ENCODE measurements at places on chromosomes 1 and 21.

DNA sequence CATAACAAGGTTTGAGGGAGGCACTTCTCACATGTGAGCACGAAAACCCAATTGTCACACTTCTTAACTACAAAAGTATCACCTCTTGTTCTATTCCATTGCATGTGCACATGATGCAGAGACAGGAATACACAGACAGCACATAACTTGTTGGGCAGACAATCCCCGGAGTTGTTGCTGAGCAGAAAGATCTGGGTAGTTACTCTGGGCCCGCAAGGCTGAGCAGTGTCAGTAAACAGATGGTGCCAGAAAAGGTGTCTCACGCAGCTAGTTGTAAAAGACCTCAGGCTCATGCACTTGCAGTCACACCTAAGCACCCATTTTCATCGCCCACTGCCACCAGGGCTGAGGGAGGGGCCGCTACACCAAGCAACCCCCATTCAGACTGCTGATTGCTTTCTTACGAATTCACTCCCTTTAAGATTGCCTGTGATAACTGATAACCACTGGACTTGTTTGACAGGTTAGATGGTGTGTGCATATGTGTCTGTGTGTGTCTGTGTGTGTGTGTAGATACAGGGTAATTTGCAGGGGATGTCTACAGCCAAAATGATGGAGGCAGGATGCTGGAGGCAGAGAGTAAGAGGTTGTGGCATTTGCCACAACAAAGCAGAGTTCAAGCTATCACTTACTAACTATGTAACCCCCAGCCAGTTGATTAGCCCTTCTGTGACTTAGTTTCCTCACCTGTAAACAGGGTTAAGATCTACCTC, 4.2 kb downstream of the LGR6 start:
- DNase-seq = peak; percentile 10

- no peak for DNase-seq
Measured at GRCh38 chr1:207172885-207173284, 68.9 kb downstream of the C4BPA start.

GRCh38 chr1:56654126-56654923, 9.2 kb downstream of the PRKAA2 start:
- no peak for DNase-seq

DNA sequence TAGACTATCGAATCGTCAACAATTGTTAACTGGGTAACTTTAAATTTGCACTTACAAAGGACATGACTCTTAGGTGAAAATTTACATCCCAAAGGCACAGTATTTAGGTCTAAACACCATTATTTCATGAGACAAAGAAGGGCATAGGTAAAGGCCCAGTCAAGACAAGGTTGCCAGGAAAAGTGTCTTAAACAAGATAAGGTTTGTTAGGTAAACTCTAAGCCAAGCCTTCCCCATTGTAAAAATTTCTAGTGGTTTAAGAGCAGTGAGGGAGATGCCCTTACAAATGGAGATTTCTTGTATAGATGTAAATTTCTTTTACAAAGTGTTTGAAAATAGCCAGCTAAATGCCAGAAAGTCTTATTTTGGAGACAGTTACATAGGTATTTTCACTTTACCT, 36.9 kb upstream of the FNBP1L start:
- DNase-seq = no peak

DNA sequence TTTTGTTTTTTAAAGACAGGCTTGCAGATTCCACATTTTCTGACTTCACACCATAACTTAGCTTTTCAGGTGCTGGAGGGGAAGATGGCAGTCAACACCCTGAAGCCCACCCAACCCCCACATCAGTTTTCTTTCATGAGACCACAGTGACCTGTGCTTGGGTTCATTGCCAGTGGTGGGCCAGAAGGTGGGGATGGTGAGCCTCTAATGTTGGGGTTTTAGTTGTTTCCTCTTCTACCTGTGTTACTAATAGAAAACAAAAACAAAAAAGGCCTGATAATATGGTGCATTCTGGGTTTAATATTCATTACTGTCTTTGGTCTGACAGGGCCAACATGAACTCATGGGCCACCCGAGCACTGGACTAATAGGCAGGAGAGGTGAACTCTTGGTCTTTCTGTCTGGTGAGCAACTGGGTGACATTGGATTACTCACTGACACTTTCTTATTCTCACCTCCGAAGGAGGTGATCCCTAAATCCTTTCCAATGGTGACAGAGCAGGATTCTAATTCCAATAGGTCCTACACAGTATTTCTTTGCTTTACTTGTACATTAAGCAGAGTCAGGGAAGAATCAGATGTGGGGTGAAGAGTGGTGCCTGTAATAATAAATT, 132.8 kb downstream of the CLIC6 start:
- no peak for DNase-seq

DNA sequence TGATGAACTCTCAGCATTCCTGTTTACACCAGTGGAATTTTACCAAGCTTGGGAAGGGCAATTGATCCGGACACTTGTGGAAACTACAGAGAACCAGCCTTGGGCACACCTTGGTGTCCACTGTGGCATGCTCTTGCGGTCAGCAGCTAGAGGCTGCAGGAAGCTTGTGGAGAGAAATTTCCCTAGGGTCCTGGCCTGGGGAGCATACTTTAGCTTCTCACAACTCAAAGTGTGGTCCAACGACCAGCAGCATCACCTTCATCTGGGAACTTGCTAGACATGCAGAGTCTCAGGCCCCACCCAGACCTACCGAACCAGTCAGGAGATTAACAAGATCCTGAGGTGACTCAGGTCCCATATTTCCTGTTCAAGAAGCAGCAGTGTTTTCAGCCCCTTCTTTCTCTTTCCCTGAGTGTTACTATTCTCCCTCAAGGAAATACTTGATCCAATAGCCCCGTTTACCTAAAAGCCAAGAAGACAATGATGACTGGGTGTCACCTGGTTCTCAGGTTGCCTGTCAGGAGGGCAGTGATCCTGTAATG, 55.7 kb upstream of the KCNE2 start:
- DNase-seq = no peak

DNA sequence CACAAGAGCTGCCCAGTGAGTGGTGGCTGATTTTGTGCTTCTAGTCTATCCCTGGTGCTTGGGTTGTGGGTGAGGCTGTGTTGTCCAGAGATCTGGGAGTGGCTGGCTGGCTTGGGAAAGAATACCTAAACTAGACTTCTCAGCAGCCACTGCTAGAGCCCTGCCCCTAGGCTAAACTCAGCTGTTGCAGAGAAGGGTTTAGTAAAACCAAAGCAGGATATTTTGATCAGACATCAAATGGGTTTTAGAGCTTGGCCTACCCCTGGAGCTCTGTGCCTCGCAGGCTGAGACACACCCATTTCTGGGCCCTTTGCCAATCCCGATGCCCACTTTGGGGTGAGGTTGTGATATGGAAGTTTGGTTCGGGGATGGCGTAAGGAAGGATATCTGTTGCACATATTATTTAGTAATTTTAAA, 88.5 kb downstream of the UCK2 start:
- no peak for DNase-seq

- DNase-seq = no peak
Measured at GRCh38 chr1:191290441-191290840, 812.8 kb upstream of the BRINP3 start.

DNA sequence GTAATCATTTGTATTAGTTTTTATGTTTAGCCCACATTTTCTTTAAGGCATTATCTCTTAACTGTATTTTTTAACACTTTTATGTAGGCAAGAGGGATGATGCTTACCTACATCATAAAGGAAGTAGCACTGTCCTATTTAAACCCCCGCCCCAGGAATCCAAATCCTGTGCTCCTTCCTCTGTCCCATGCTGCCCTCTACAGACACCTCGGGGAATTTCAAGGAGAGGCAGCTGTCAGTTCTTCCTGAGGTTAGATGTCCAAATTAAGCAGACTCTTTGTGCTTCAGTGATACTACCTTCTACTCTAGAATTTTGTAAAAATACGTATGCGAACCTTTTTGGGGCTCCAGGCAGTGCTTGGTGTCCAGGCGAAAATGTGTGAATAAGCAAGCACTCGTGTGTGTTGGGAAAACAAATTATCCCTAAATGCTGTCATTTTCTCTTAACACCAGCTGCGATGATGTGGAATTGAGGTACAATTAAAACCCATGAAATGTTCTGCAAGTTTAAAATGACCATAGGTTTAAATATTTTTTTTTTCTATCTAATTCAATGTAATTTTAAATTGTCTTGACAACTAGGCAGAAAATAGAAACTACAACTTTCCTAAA, 19.2 kb downstream of the CRCT1 start:
- DNase-seq = no peak

- no peak for DNase-seq
Measured at GRCh38 chr21:27734146-27734545, 767.3 kb upstream of the ADAMTS5 start.

DNA sequence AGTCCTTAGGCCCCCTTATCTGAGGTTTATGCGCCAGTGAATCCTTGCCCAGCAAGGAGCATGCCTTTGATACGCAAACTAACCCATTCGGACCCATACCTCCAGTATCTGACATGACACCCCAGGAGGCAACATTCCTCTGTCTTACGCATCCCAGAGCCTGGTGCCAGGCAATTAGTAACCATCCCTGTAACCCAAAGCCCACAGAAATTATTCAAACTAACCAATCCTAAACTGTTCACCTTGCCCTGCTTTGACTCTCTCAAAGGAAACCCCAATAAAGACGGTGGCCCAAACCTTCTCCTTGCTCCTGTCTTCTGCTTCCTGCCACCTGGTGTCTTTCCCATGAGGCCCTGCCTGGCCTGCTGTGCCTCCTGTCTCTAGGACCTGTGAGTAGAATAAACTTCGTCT, 36.4 kb downstream of the ZNF496 start:
- no peak for DNase-seq

DNA sequence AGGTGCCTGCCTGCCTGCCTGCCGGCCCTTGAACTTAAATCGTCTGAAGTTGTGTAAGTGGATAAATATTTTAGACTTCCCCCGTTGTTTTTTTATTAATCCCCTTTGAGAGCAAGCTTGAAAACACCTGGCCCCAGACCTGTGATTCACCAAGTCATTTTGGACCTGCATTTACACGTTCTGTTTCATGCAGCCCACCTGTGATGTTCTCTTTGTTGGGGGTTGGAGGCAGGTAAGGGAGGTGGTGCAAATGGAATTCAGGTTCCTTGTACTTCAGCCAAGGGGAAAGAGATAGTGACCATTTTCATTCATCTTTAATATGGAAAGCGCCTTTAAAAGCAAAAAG, 1.2 kb downstream of the SLC37A1 start:
- no peak for DNase-seq

- DNase-seq = no peak
Measured at GRCh38 chr1:76098845-76099244, 24.3 kb downstream of the ST6GALNAC3 start.

GRCh38 chr1:93542398-93542797, 94.5 kb downstream of the FNBP1L start:
- DNase-seq = no peak

GRCh38 chr1:176217461-176218099, 10.5 kb upstream of the COP1 start:
- no peak for DNase-seq

DNA sequence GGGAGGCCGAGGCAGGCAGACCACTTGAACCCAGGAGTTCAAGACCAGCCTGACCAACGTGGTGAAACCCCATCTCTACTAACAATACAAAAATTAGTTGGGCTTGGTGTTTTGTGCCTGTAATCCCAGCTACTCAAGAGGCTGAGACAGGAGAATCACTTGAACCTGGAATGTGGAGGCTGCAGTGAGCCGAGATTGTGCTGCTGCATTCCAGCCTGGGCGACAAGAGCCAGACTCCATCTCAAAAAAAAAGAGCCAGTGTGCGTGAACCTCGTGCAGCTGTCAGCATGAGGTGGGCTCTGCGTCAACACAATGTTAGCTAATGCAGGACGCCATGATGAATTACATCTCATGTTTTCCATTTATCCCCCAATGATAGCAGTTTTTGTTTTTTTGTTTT, 110.7 kb upstream of the SLC45A1 start:
- no peak for DNase-seq

DNA sequence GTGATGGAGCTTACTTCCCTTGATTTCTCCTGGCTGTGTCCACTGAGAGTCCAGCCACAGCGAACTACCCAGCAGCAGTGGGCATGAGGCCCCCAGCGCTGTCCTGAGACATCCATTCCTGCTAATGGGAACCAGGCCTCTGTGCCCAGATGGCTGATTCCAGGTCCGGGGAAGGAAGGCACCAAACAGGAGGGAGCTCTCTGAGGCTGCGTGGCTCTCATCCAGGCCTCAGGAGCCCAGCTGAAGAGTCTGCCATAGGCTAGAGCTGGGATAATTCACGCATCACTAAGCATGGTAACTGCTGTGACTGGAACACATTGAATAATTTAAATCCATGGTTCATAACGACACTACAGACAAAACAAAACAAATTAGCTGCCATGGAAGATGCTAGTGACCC, 24.7 kb upstream of the LRRC47 start:
- DNase-seq = no peak

DNA sequence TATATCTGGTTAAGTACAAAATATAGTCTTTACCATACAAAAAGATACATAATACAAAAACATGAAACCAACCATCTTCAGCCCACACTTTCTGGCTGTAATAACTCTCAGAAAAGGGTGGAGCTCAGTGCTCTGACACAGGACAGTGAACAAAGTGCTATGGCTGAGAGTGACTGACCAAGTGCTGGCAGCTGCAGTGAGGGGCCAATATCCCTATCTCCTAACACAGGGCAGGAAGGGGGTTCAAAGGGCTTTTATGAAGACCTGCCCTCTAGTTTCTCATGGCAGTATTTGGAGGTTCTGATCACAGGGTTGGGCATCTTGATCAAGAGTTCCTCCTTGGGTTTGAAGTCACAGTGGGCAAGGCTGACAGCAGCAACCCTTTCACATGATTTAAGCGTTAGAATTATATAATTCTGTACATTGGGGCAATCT, 3.9 kb downstream of the TXNIP start:
- DNase-seq = no peak

- no peak for DNase-seq
Measured at GRCh38 chr21:41767606-41768436, 969 bp upstream of the RIPK4 start.

- DNase-seq = no peak
Measured at GRCh38 chr1:93614541-93614940, 67.1 kb downstream of the BCAR3 start.

- DNase-seq = no peak
Measured at GRCh38 chr1:60274422-60275290, 201.1 kb upstream of the C1orf87 start.

DNA sequence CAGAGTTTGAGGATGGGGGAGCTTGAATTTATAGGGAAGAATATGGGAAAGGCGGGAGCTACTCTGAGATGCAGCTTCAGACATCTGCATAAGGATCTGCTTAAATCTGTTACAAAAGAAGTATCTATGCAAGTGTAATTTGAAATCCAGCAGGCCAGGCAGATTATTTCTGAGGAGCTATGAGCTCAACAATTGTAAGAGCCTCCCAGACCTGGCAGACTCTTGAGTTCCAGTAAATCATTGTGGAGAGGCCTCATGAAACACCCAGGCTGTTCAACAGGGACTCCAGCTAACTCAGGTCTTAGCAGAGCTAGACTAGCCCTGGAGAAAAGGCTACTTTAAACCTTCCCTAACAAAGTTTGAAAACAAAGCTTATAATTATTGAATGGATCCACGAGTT, 647.5 kb upstream of the CHRM3 start:
- DNase-seq = no peak

DNA sequence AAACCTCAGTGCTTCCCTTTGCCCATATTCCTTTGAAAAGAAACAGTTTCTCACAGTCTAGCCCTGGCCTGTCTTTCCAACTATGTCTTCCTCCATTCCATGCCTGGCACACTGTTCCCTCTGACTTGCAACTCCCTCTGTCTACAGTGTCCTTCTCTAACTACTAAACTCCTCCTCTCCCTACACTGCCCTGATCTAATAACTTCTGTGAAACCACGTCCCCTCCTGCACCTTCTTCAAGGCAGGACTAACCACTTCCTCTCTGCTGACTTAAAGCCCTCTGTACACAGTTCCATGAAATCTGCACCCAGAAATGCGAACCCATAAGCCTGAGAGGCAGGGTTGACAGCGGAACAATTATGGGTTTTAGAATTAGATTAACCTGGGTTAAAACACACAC, 62.2 kb upstream of the ATP1B1 start:
- no peak for DNase-seq

All from stimulated activated CD8-positive, alpha-beta memory T cell treated with anti-CD3 and anti-CD28 coated beads, Interleukin-7, amount 100 ng/mL, for 1 hour (primary cell).